HuH-7 (cell line): ENCODE measurements at places on chromosomes 16 and 17.
A peak's percentile ranks its signal among the peaks of the same experiment; 100 is the strongest.

- DNase-seq = no peak
Observed at GRCh38 chr17:74746376-74746775, 2.1 kb upstream of the NHERF1 start.

GRCh38 chr16:16938009-16938408 is 532.8 kb downstream of the XYLT1 start:
- DNase-seq = no peak

DNA sequence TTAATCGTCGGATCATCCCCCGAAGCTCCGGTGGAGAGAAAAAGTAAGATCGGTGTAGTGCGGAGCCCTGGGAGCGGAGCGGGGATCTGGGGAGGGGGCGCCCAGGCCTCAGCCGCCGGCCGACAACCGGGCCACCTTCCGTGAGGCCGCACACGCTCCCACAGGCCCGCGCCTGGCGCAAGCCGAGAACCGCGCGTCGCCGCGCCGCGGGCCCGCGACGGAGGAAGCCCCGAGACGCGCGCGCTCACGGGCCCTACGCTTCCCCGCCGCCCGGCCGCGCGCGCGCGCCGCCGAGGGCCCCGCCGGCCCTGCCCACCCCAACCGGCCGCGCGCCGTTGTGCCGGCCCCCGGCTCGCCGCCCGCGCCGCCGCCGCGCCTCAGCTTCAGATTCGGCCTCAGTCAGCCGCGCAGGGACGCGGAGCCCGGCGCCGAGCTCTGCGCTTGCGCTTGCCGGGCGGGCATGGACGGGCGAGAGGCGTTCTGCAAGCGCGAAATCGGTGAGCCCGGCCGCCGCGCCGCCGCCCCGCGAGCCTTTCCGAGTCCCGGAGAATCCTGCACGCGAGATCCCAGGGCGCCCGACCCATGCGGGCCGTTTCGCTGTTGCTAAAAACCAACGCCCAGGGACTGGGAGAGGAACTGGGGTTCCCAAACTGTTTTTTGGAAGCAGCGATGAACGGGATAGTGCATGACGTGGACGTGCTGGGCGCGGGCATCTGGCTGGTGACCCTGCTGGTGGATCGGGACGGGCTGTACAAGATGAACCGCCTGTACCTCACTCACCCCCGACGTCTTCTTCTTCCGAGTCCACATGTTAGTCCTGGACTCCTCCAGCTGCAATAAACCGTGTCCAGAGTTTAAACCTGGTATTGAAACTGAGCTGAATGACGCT is 28.0 kb upstream of the LRRC37A start:
- DNase-seq = peak; percentile 95

- no peak for DNase-seq
Observed at GRCh38 chr17:48693178-48693577, 29.1 kb downstream of the PRAC1 start.

GRCh38 chr16:25925421-25925820 is 233.7 kb downstream of the HS3ST4 start:
- no peak for DNase-seq

DNA sequence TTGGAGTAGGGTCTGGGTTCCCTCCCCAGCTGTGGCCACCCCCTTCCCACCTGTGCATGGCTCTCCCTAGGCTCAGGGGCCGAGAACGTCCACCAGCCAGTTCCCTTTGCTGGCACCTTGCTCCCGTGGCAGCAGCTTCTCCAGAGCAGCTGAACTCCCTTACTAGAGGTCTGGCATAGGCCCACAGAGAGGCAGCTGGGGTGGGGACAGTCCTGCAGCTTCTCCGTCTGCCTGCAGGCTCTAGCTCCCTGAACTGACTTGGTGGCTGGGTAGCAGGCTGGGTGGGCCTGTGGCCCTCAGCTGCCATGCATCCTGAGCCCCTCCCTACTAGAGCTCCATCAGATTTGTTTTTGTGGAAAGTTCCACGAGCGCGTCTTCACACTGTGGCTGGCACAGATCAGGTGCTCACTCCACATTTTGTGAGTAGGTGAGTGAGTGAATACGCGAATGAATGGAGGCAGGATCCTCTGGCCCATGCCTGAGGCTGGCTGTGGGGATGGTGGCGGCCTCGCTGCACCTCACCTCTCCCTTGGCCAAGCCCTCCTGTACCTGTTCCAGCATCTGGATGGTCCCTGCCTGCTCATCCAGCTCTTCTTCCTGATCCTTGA is 51.3 kb downstream of the PIPOX start:
- DNase-seq = no peak

DNA sequence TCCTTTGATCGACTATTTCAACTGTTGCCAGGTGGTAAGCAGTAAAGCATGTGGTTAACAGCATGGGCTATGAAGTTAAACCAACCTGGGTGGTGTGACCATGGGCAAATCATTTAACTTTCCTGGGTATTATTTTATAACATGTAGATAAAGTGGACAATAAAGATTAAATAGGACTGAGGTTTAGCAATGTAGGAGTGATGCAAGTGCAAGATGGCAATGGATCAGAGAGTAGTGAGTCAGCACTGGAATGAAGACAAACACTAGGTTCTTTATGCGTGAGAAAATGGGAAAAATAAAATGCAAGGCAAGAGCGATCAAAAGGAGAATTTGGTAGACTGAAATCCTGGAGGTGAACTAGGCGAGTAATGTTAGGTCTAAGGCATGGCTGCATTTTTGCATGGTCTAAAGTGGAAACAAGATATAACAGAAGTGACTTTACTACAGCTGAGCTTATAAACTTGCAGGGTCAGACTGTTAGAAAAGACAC is 222.4 kb upstream of the AXIN2 start:
- no peak for DNase-seq

- DNase-seq = no peak
Observed at GRCh38 chr16:89619840-89620239, 6.4 kb downstream of the DPEP1 start.

DNA sequence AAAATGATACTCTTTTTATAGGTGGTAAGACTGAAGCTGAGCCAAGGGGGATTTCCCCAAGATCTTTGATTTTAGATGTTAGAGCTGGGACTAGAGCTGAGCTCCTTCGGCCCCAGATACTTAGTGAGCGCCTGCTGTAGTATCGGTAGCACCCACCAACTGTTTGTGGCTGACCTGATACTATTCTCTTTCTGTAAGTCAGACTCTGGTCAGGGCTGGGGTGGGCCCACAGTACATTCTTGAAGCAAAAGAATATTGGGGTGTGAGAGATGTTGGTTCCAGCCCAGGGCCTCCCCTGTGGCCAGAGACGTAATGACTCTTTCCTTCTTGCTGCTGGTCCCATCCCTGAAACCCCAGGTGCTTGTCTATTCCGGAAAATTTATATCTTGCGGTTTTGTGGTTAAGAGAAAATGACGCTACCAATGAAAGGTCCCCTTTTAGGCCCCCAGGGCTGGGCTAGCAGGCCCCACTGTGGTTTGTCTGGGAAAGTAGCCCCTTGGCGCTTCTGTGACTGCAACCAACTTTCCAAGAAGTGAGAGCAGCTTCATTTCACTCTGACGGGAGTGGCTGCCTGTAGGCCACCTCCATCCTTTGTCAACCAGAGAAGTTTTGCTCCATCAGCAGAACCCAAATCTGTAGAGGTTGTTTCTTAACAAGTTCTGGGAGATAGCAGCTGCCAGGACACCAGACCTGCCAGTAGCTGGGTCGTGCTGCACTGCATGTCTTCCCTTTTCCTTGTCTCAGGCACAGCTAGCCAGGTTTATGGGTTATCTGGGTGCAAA is 86.4 kb upstream of the LGALS9 start:
- no peak for DNase-seq

GRCh38 chr17:68390888-68391545 is 66.3 kb downstream of the WIPI1 start:
- no peak for DNase-seq

- no peak for DNase-seq
Observed at GRCh38 chr16:74485916-74486315, 64.6 kb upstream of the CLEC18B start.

- DNase-seq = no peak
Observed at GRCh38 chr16:8921347-8921984, 39.3 kb downstream of the LITAFD start.

- peak; percentile 42 for DNase-seq
Observed at GRCh38 chr17:44220213-44221083, 973 bp upstream of the UBTF start.

- no peak for DNase-seq
Observed at GRCh38 chr17:38443356-38444031, 15.2 kb downstream of the ARHGAP23 start.
